ENCODE measurements at places on chromosomes 4 and X.
A peak's percentile ranks its signal among the peaks of the same experiment; 100 is the strongest.

GRCh38 chr4:82491251-82491960 lies 61.0 kb downstream of the ENOPH1 start:
- DNase-seq: no peak

DNA sequence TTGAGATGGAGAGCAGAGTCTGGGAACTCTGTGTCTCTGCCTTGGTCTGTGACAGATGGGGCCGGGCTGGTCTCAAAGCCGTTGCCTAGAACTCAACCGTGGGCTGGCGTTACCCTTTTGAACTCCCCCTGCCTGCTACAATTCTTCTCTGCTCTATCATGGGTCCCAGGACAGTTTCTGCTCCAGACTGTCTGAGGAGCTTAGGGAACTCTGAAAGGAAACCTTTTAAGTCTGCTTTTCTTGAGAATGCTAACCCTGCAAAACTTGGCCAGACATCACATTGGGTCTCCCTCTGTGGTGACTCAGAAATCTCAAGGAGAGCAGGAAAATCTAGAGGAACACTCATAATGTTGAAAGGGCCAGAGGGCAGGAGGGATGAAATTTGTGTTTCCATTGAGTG lies 240.6 kb downstream of the CBR4 start:
- no peak for DNase-seq

GRCh38 chrX:70979136-70979762 lies 48.4 kb upstream of the SLC7A3 start:
- peak; percentile 3 for DNase-seq

DNA sequence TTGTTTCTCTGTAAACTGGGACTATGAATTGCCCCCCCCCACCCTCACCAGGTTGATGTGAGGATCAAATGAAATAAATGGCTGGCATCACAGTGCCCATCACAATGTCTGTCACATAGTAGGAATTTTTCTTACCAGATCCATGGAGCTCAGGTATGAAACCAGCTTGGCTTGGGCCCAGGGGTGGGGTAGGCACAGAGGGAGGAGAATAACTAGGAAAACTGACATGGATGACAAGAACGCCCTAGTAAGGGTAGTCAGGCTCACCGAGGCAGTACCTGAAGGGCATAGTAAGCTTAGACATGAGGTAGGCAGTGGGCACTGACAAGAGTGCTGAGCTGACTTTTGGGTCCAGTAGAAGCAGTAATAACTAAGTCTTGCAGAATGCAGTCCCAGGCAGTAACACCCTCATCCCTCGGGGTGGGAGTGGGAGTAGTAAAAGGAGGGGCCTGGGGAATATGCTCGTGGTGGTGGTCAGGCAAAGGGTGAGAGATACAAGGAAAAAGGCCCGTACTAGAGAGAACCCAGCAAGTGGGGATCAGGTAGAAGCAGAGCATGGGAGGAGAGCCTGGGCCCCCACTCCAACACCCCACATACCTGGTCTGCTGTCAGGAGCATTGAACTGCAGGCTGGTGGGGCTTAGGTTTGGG lies 155.9 kb upstream of the PJA1 start:
- no peak for DNase-seq

DNA sequence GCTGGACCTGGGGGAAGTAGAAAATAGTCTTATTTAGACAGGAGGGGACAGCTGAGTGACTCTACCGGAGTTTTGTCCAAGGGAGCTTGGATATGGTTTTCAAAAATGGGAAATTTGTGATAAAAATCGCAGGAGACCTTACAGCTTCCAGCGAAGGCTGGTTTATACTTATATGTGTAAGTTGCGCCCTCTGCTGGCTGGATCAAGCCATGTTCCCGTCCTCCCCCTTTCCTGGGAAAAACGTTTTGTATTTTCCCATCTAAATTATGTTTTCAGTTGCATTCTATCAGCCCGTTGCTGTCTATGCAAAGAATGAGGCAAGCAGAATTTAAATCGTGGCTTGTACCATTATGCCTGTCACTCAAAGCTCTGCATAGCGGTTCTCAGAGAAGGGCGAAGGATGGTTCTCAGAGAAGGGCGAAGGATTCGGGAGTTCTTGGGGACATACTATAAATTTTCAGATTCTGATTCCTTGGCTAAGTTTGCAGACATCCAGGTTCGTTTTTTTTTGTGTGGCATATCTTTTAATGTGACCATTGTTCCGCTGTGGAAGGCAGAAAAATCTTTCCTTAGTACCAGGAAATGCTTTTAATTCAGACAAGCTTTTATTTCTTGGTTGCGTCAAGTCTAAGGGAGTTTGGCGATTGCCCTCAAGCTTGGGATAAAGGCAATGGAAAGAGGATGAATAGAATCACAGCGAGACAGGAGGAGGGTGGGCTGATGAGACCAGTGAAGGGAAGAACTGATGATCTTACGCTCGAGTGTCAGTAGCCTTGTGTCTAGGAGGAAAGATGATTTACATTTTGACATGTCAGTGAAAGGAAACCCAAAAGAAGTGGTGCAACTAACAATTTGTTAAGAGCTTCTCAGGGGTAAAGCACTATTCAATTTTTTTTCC lies 128.5 kb upstream of the ARX start:
- DNase-seq: peak; percentile 39

GRCh38 chr4:89939546-89939945 lies 44.9 kb downstream of the MMRN1 start:
- no peak for DNase-seq

DNA sequence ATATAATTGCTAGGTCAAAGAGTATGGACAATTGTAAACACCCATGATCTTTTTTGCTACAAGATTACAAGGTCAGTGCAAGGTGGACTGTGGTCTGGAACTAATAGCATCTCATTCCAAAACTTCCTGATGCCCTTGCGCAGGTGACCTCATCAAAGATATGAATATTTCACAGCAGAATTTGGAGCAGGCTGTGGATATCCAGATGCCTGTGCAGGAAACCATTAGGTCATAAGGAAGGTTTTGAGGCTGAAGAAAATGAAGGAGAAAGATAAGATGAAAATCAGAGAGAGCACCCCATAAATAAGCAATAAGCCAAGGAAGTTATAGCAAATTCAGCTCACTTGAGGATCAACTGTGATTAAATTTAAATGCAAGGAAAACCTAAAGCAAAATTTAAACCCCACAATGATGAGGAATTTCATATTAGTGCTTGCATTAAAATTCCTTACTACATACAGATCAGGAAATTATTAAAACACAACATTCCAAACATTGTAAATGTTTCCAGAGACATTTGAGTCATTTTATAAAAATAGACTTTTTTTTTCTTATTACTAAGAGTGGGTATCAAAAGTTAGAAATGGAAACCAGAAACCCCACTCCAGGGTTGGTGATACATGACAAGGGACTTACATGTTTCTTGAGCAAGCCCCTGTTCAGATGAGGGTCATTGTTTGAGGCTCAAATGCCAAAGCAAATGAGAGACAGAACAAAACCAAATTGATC lies 100.7 kb upstream of the FAM9C start:
- no peak for DNase-seq

- DNase-seq: no peak
Observed at GRCh38 chr4:88159229-88159725, 838 bp upstream of the ABCG2 start.

GRCh38 chrX:150086371-150086770 lies 148.1 kb upstream of the EOLA2 start:
- no peak for DNase-seq

DNA sequence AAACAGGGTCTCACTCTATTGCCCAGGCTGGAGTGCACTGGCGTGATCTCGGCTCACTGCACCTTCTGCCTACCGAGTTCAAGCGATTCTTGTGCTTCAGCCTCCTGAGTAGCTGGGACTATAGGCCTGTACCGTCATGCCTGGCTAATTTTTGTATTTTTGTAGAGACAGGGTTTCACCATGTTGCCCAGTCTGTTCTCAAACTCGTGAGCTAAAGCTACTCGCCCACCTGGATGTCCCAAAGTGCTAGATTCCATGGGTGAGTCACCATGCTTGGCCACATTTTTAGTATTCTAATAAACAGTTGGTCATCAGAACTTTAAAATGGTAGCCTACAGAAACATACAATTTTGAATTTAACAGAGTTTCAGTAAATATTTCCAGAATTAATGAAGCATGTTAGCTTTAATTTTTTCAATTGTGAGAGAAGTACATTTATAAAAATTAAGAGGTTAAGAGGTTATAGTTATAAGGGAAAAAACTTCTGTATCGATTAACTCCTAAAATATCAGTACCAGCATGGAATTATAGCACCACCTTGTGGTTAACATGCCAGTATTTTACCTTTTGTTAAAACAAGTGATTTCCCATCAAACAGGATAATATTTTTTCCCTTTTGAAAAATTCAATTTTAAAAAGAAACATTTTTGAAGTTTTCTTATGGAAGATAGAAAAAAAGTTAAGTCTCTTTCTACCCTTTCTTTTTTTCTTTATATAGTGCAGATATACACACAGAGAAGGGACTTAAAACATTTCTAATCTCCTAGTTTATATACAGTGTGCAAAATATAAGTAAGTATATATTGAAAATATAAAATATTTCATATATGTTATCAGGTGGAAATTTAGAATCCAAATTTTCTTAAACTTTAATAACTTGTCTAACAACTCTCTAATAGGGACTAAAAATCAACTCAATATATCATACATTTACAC lies 35.4 kb downstream of the CEP44 start:
- no peak for DNase-seq

DNA sequence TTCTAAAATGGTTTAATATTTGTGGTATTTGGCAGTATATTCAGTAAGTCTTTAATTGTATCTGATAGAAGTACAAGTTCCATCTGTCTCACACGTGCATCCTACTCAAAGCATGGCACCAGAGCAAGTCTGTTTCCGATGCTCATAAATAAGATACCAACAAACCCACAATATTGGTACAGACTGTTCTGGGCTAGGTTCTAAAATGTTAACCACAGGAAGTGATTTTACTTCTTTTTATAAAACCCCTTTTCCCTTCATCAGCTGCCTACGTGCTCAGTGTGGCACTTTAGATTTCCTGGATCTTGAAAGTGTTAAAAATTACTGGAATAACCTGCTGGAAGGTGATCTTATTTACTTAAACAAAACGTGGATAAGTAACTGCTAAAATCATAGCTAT lies 165.1 kb downstream of the CFAP299 start:
- DNase-seq: no peak

GRCh38 chr4:85672959-85673358 lies 198.0 kb downstream of the ARHGAP24 start:
- no peak for DNase-seq

DNA sequence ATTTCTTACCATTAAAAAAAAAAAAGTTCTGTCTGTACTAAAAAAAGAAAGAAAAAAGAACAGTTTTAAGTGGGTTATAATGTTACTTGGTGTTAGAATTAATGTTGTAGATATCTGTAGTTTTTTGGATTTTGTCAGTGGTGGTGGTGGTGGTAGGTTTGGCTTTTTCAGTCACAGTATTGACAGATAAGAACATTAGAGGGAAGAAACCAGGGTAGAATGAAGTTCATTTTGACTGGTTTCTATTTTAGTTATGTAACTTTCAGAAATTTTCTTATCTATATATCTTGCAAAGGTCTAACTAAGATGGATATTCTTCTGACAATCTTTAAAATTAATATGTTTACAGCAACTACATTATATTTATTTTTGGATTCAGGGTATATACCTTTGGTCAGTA lies 105.4 kb downstream of the FBXW7 start:
- no peak for DNase-seq

DNA sequence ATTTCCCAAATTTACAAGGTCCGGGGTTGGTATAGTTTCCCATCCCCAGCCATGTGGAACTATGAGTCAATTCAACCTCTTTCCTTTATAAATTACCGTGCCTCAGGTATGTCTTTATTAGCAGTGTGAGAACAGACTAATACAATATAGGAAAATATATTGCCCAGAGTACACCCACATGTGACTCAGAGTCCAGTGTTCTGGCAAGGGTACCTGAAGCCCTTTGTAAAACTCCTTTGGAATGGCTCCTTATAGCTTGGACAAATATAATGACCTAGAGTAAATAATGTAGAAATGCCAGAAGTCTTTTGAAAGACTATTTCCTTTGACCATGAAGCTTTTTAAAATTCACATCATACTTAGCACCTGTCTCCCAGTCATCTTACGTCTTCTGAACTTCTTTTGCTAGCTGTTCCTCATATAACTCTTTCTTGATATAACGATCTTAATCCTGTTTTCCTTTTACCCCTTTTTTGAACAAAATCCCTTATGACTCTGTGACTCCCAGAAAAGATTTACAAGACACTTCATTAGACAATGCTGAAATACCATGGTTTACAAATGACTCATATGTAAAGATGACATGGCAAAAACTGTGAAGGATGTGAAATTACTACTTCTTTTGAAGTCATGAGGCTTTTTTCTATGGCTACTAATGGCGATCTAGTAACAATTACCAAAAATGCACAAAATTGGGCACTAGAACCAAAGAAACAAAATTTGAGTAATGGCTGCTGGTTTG lies 408.9 kb downstream of the NAP1L3 start:
- no peak for DNase-seq

DNA sequence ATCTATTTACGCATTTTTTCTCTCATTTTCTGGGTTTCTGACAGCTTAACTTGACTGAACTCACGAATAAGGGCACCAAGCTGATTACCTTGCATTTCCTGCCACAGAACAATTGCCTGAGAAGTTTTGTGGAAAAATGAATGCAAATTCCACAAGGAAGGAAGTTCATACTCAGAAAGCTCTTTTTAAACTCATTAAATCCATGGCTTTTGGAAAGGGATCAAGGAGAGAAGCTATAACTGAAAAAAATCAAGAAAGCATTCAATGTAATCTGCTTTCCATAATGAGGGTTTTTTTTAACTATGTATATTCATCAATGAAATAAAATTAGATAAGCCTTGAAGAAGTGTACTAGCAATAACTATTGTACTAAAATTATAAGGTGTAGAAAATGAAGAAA lies 252.5 kb downstream of the GPM6A start:
- DNase-seq: no peak

GRCh38 chr4:43932448-43932847 lies 516.2 kb downstream of the KCTD8 start:
- DNase-seq: no peak

All from activated CD4-positive, alpha-beta T cell treated with anti-CD3 and anti-CD28 coated beads, Interleukin-2, amount 50 U/mL, for 48 hours (primary cell).